ENCODE measurements at places on chromosomes 12 and 14. TPM values are rescaled to one million over a fixed set of nuclear protein-coding genes. Genes with fewer than 3 reads are reported as not detected.

Gene TBX3
- total RNA-seq, result 2.4 TPM

Gene TMEM106C
- 92.7 TPM for total RNA-seq

Gene CISTR
- not detected for total RNA-seq

Gene CYP46A1
- total RNA-seq, result 0.04 TPM

Gene RNASE3
- total RNA-seq, result not detected

Gene ESPL1
- total RNA-seq, result 85.6 TPM

Gene REM2
- total RNA-seq, result 0.83 TPM

Gene KCNH5
- total RNA-seq, result not detected

Gene KRT2
- not detected for total RNA-seq

Gene HCFC2
- total RNA-seq, result 11.8 TPM

Gene OR6C70
- total RNA-seq, result not detected

Gene DPPA3
- not detected for total RNA-seq

- no peaks in the 10 kb centered on the region for H3K4me1 ChIP-seq
- H3K27me3 ChIP-seq, result no peaks in the 10 kb centered on the region
- H3K4me3 ChIP-seq, result no peak overlapping the region
- no peak overlapping the region for H3K27ac ChIP-seq
- no peak for DNase-seq
- H3K36me3 ChIP-seq, result no peaks in the 10 kb centered on the region
Measured at GRCh38 chr12:97313471-97314190, 149.0 kb upstream of the RMST start.

DNA sequence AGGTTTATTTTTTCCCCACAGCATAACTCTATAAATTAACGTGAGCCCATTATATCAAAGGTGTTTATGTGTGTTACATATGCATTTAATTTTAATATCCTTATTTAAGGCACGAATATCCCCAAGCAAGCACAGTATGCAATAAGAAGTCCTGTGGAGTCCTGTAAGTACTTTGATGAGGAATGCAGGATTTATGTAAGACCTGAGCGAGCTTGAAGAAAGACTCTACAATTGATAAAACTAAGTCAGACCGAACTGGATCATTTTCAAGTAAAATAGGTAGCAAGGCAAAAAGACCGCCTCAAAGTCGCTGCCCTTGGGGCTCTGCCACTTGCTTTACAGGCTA is 755 bp downstream of the SLC25A21 start:
- no peak for DNase-seq
- peak overlapping the region; percentile 45 for H3K4me3 ChIP-seq
- no peaks in the 10 kb centered on the region for H3K27me3 ChIP-seq
- peak overlapping the region; percentile 96 for H3K27ac ChIP-seq

GRCh38 chr12:59887178-59887577 is 291.3 kb downstream of the SLC16A7 start:
- H3K4me1 ChIP-seq, result no peaks in the 10 kb centered on the region
- no peaks in the 10 kb centered on the region for H3K36me3 ChIP-seq
- no peak overlapping the region for H3K4me3 ChIP-seq
- no peak overlapping the region for H3K27ac ChIP-seq

DNA sequence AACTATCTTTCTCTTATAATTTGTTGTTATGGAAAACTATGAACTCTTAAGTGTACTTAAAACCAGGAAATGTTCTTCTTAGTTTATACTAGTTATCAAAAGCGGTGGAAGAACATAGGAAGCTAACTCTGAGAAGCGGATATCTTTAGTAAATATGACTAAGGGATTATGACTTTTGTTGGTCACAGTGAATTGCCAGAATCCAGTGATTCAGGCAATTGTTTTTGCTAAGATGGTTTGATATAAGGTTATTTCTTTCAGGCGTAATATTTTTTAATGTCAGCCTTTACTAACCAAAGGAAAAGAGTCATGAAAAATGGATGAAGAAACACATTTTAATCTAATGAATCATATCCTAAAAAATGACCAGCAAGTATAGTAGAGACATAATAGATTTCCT is 473.5 kb downstream of the FOXG1 start:
- no peak overlapping the region for H3K4me3 ChIP-seq
- DNase-seq, result no peak
- no peaks in the 10 kb centered on the region for H3K4me1 ChIP-seq
- H3K27ac ChIP-seq, result no peak overlapping the region
- no peaks in the 10 kb centered on the region for H3K36me3 ChIP-seq

- no peak overlapping the region for H3K27ac ChIP-seq
- no peak for DNase-seq
- H3K36me3 ChIP-seq, result no peaks in the 10 kb centered on the region
Measured at GRCh38 chr14:54000341-54000811, 43.8 kb upstream of the BMP4 start.

GRCh38 chr14:24171422-24172260 is at the start of gene REC8:
Gene REC8 (plus strand): TSS chr14:24172080. CDS start chr14:24172553, 473 bp downstream.
- DNase-seq, result no peak
- H3K4me3 ChIP-seq, result peak within 1 kb of the TSS; percentile 34
- H3K27ac ChIP-seq, result peak within 1 kb of the TSS; percentile 69
- H3K27me3 ChIP-seq, result no peaks in the 10 kb centered on the region
- no peaks in the 10 kb centered on the region for H3K36me3 ChIP-seq

DNA sequence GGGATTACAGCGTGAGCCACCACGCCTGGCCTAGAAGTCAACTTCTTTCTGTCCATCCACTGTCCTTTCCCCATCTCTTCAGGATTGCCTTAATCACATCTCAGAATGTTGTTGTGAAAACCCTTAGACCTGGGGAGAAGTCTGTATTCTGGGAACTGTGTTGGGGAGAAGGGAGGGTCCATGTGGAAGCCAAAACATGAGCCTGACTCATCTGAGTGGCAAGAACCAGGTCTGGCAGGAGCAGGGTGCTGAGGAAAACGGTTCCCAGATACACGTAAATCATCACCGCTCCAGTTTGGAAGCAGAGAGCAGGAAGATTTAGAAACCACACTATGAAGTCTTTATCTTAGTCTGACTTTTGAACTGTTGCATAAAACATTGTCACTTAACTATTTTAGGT is 245.6 kb upstream of the RGS6 start:
- no peaks in the 10 kb centered on the region for H3K27me3 ChIP-seq
- no peak overlapping the region for H3K27ac ChIP-seq
- H3K4me1 ChIP-seq, result no peaks in the 10 kb centered on the region
- H3K36me3 ChIP-seq, result no peaks in the 10 kb centered on the region

DNA sequence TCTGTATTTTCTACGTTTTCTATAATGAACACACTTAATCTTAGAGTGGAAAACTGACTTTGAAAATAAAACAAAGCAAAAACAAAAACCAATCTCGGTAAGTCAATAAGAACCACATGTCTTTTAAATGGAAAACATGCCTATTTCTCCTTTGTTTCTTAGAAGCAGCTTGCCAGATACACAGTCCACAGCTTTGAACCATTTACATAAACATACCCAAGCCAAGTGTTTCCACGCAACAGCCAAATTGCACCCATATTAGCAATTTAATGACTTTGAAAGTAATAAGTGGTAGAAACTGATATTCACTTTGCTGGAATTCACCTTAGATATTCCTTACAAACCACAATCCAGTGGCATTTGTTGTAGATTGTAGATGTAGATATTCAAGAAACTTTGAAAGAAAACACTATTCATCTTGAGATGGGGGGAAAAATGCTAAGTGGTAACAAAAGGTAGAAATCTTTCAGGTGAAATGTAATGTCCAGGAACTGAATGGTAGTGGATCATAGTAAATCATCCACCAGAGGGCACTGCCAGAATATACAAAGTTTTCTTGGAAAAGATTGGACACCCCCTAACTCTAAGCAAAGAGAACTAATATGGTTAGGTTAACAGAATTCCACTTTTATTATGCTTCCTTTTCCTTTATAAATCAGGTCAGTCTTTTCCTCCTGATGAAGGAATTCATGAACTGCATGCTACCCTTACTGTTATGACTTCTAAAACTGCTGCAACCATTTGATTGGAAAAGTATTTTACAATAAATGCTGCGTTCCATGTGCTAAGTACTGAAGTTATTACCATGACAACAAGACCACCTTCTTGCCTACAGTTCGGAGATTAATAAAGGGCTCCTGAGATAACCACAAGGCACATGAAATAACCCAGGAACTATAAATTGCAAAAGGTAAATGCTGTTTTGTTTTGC is 69.8 kb downstream of the RERG start:
- DNase-seq, result no peak
- peak overlapping the region; percentile 50 for H3K27ac ChIP-seq
- peaks cover 77% of the 10 kb centered on the region for H3K4me1 ChIP-seq
- no peaks in the 10 kb centered on the region for H3K36me3 ChIP-seq

- H3K36me3 ChIP-seq, result peaks cover 17% of the 10 kb centered on the region
Measured at GRCh38 chr12:115975411-115975810, 302.1 kb downstream of the MED13L start.

DNA sequence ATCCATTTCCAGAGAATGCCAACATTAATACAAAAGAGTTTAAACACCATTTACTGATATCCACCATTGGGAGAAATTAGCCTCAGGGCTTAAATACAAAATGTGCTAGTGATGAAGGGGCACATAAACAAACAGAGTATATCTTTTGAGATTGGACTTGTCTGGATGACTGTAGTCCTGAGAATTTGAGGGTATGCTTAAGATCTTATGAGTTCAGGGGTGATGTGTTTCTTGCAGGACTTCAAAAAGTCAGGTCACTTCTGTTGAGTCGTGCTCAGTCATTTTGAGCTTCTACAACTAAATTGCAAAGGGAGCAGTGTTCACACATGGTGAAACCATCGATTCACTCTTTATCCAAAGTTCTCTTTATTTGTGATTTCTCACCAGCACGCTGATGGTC is 425.7 kb downstream of the ATP23 start:
- H3K36me3 ChIP-seq, result no peaks in the 10 kb centered on the region
- no peak overlapping the region for H3K4me3 ChIP-seq
- H3K4me1 ChIP-seq, result peaks cover 13% of the 10 kb centered on the region
- H3K27me3 ChIP-seq, result no peaks in the 10 kb centered on the region

- DNase-seq, result no peak
- no peak overlapping the region for H3K4me3 ChIP-seq
- H3K27me3 ChIP-seq, result no peaks in the 10 kb centered on the region
- no peak overlapping the region for H3K27ac ChIP-seq
- no peaks in the 10 kb centered on the region for H3K4me1 ChIP-seq
- H3K36me3 ChIP-seq, result no peaks in the 10 kb centered on the region
Measured at GRCh38 chr14:93281937-93282336, 50.9 kb downstream of the BTBD7 start.

DNA sequence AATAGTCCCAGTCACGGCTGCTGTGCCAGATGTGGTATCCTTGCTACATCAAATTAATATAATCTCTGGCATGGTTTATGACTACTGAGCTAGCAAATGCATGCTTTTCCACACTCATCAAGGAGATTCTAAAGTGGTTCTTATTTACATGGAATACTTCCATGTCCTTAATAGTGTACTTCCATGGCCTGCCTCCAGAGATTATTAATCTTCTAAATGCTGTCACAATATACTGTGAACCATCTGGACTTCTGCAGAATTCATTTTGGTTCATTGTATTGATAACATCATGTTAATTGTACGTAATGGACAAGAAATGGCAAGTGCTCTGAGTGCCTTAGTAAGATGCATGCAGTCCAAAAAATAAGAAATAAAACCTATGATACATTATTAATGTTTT is 230.8 kb downstream of the NUAK1 start:
- no peaks in the 10 kb centered on the region for H3K4me1 ChIP-seq
- no peaks in the 10 kb centered on the region for H3K36me3 ChIP-seq
- H3K27me3 ChIP-seq, result no peaks in the 10 kb centered on the region
- H3K4me3 ChIP-seq, result no peak overlapping the region

GRCh38 chr12:45254254-45254653 is 38.4 kb downstream of the ANO6 start:
- H3K4me1 ChIP-seq, result peaks cover 13% of the 10 kb centered on the region
- no peak for DNase-seq
- H3K36me3 ChIP-seq, result no peaks in the 10 kb centered on the region
- H3K4me3 ChIP-seq, result no peak overlapping the region
- H3K27me3 ChIP-seq, result no peaks in the 10 kb centered on the region

DNA sequence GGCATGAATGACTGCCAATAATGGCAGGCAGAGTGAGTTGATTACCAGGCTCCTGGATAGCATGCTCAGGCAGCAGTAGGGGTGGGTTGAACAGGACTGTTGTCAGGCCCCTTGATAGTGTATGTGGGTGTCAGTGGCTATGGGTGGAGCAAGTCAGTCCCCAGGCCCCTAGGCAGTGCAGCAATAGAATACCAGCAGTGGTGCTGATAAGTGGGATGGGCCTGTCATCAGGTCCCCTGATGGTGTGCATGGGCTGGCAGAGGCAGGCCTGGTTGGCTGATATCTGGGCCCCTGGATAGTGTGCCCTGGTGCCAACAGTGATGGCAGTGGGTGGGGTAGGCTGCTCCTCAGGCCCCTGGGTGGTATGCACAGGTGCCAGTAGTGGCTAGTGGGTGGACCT is 32.4 kb downstream of the SMCO2 start:
- no peaks in the 10 kb centered on the region for H3K36me3 ChIP-seq
- no peak for DNase-seq
- H3K4me3 ChIP-seq, result no peak overlapping the region
- no peak overlapping the region for H3K27ac ChIP-seq
- H3K27me3 ChIP-seq, result no peaks in the 10 kb centered on the region

DNA sequence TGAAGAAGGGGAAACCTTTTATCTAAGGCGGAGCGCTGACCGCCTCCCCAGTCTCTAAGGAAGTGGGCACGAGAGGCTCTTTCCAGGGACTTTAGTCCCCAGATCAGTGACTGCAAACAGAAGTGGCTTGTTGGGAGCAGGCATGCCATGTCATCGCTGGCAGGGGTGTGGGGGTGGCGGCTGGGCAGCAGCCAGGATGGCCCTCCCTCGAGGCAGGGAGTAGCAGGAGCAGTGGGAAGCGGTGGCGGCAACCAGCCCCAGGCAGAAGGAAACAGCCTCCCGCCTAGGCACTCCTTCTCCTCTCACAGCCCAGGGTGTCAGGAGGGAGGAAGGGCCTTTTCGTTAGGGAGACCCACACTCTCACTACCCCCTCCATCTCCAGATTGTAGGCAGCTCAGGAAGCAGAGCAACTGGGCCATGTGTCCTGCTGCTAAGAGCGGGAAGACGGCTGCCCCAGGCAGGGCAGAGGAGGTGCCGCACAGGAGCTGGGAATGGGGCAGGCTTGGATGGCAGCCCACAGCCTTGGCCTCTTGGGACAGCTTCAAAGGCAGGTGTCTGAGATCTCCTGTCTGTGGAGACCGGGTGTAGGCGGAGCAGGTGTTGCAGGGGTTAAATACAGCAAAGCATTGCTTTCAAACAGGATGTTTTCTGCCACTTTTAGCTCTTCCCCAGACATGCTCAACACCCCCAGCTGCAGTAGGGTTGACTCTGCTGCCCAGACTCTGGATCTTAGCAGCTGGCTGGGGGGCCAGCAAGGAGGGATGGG is 21.8 kb downstream of the VDR start:
- no peaks in the 10 kb centered on the region for H3K36me3 ChIP-seq
- DNase-seq, result no peak
- H3K4me1 ChIP-seq, result peaks cover 13% of the 10 kb centered on the region
- H3K27me3 ChIP-seq, result no peaks in the 10 kb centered on the region

DNA sequence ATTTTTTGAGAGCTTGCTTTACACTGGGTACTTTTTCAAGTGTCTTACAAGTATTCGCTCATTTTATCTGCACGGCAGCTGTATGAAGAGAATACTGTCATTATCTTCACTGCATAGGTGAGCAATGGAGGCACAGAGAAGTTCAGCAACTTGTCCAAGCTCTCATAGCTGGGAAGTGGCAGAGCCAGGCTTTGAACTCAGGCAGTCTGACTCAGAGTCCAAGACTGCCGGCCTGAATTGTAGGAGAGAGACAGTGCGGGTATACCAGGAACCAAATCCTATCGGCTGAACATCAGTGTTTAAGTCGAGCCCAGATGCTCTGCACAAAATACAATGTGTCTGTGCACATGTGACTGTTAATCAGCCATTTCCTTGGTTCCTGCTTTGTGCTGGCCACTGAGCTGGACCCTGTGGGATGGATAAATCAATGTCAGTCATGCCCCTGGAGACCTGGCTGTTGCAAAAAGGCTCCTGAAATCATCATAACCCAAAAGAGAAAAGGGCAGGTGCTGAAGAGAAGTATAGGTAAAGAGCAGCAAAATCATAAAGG is 474.6 kb downstream of the DPF3 start:
- peaks cover 5% of the 10 kb centered on the region for H3K4me1 ChIP-seq
- no peak overlapping the region for H3K4me3 ChIP-seq
- no peaks in the 10 kb centered on the region for H3K36me3 ChIP-seq
- DNase-seq, result no peak
- no peak overlapping the region for H3K27ac ChIP-seq
- peaks cover 3% of the 10 kb centered on the region for H3K27me3 ChIP-seq
